ENCODE measurements at places on chromosomes 7 and 10.
A peak's percentile ranks its signal among the peaks of the same experiment; 100 is the strongest.

DNA sequence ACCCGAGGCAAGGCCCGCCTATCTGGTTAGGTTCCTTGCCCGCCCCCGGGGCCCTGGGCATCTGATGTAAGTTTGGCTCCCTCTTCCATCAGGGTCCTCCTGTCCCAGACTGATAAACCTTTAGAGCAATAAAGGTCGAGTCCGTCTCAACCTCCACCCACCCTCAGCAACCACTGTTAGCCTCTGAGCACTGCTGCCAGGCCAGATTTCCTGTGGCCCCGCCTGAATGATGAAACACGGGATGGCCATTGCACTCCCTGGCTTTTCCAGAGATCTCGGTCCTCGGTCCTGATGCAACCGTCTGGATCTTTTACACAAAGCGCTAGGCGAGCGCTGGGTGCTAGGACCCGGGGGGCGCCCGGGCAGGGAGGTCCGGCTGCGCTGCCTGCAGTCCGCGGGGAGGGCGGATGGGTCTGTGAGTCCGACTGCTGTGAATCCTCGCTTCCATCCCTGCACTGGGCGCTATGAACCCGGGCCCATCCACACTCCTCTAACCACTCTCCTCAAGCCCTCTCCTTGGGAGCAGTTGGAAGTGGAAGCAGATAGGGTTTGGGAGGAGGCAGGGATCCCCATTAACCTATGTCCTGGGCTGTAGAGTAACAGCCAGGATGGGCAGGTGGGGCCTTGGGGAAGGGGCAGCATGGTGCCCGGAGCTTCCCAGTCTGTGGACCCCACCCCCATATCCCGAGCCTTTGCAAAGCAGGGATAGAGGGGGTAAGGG lies 875 bp upstream of the DDIT4 start:
- DNase-seq: peak; percentile 90

- DNase-seq: no peak
Measured at GRCh38 chr10:79582096-79582495, 21.9 kb upstream of the SFTPA2 start.

DNA sequence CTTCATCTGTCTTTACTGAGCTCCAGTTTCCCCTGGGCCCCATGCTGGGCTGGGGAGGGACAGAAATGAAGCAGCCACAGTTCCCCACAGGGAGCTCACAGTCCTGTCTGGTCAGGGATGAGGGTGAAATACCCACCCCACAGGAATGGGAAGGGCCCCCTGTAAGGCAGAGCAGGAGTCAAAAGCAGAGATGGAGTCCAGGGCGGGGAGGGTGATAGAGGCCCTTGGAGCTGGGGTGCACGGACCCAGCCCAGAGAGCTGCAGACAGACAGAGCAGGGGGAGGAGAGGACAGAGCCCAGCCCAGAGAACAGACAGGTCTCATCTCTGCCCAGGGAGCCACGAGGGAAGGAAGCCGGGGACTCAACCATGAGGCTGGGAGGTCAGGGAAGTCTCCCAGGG lies 34.9 kb upstream of the ZNF488 start:
- no peak for DNase-seq

DNA sequence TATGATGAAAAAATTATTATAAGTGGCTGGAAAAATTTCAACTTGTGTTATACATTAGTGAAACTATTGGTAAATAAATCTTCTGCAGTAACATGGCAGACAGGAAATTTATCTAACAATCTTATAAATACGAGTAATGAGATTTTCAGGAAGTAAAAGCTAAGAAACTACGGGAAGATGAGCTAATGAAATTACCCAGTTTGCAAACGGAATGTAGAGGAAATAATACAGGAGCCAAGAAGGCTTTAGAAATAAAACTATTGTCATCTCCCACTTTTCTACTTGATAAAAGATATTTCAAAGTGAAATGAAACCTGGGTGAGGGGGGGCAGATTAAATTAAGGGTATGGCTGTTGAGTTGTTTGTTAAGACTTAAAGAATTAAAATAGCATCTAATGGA lies 332.5 kb upstream of the SORCS1 start:
- no peak for DNase-seq

DNA sequence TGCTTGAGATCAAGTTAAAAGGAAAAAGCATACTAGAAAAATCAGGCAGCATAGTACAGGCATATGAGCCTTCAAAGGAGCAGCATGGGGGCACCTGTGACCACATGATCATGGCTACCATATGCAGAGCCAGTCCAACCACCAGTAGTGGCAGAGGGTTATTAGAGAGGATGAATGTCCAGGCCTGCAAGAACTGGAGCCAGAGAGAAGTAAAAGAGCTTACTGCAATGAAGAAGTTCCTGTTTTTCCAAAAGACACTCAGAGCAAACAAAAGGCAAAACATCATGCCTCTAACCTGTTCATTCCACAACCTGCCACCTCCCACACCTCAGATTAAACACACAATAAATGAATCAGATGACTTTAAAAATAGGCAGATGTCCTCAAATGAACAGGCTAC lies 99.6 kb upstream of the NAMPT start:
- DNase-seq: no peak

- peak; percentile 63 for DNase-seq
Measured at GRCh38 chr7:99365318-99366141, 9.0 kb upstream of the ARPC1B start.
